ENCODE measurements at places on chromosomes 2 and 18. TPM values are rescaled to one million over a fixed set of nuclear protein-coding genes. Genes with fewer than 3 reads are reported as not detected.

- DNase-seq = no peak
These were observed 185.7 kb downstream of the FAM210A start for GRCh38 chr18:13540477-13541182.

- DNase-seq = no peak
These were observed 68.5 kb downstream of the ETAA1 start for GRCh38 chr2:67465623-67466022.

DNA sequence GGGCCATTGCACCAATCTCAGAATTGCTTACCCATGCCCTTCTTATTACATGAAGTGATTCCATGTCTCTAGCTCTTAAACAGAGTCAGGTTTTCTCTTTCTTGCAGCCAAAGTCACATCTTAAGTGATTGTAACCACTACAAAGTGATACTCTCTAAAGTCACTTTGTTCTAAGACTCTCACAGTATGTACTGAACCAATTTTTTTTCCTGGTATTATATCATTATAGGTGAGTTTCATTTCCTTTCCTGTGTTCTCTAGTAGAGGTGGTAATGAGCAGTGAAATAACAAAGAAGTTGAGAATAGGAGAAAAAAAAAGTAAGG, 66.3 kb upstream of the DARS1 start:
- DNase-seq = no peak

- no peak for DNase-seq
These were observed 134.4 kb upstream of the ST6GAL2 start for GRCh38 chr2:107020392-107020791.

DSG2 gene
- 103 TPM for total RNA-seq

GRCh38 chr2:20356042-20356441, 5.4 kb upstream of the PUM2 start:
- no peak for DNase-seq

DNA sequence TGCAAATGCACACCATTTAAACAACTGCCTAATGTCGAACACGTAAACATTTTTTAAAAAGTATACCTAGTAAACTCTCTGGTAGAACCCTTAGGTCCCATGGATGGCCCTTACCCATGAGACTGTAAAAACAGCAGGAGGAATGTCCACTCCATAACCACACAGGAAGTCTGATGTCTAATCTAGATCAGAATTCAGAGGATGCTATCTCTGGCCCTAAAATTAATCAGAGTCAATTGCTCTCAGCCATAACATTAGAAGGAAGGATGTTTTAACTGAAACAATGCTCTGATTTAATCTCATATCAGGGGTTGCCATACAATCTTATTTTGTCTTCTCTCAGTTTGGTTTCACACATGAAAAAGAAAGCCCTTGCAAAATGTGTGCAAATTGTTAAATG, 416.3 kb upstream of the PIK3C3 start:
- no peak for DNase-seq

DNA sequence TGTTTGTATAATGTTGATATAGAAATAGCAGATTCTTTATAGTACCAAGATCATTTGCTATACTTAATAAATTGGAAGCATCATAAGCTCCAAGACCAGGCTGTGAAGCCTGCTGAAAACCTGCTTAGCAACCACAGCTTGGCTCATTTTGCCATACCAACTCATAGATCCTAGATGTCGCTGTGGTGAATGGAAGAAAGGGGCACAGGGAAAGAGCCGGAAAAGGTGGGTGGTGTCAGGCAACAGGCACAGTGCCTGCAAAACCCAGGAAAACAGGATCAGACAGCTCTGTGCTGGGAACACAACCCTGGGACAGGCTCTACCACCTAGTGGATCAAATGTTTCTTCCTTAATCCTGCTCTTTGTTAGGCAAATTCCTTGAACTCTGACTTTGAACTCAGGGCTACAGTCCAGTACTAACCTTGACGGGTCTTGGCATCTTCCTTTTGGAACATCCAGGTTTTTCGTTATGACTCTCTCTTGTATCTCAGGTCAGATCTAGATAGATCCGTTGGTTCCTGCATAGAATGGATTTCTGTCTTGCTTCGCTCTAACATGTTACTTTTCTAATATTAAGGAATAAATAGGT, 31.6 kb downstream of the TWSG1 start:
- peak; percentile 30 for DNase-seq

CNDP1 gene
- 4.0 TPM for total RNA-seq

DNA sequence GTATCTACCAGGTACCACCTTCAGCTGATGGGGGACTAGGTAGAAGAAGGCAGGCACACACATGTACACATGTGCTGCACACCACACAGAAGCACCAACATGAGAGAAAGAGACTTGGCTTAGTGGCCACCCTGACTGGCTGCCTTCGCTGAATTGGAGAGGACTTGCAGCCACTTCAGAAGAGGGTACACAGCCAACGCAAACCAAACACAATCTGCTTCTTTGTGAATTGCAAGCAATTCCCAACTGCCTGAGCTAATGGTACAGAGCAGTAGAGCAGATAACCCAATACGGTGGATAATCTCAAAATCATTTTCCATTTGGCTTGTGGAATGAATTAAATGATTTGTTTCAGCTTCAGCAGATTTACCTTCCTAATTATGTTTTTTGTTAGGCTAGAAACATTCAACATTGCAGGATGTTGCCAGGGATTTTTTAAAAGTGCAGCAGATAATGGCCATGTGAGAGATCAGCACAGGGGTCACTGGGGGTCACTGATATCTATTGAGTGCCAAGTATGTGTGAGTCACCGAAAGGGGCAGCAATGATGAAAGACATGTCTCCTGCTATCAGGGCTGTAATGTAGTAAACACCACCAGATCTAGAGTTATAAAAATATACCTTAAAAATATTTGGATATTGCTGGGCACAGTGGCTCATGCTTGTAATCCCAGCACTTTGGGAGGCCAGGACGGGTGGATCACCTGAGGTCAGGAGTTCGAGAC, 652.6 kb downstream of the BCL11A start:
- DNase-seq = no peak

- DNase-seq = no peak
These were observed 157.9 kb upstream of the TTC39C start for GRCh38 chr18:23856466-23857163.

DNA sequence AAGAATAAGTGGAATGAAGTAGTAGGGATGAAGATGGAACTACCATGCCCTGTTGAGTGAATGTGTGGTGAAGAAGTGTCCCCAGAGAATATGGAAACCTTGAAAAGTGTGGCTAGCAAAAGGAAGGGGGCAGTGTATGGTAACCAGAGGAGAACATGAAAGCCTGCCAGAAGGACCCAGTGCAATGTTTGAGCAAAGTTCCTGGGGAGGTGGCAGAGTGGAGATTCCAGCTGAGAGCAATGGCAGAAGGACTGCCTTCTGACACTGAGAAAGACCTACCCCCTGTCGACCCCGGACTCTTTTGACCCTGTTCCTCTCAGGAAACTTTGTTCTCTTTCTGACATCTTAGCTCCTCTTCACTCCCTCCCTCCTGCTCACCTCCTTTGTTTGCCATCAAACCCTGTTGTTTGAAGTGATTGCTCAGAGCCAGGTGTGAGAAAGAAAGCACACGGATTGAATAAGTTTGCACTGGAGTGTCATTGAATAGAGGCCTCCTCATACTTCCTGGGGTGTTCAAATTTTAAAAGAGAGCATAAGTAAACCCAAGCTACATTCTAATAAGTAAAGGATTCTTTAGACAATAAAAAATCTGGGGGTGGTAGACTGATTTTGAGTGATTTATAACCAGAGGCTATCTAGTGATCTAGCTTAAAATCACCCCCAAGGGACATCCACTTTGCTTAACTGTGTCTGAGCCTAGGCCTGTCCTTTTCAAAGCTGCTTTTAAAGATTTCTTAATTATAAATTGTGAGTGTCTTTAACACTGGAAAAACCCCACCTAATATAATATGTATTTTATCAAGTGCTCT, 57.1 kb downstream of the TRIB2 start:
- DNase-seq = no peak

- DNase-seq = no peak
These were observed 216.3 kb downstream of the RNF144A start for GRCh38 chr2:7133521-7133920.

Data from mucosa of gallbladder (tissue), 1 donor.